AML-193 (cell line): ENCODE measurements at places on chromosomes 7 and 10.
A peak's percentile ranks its signal among the peaks of the same experiment; 100 is the strongest.

DNA sequence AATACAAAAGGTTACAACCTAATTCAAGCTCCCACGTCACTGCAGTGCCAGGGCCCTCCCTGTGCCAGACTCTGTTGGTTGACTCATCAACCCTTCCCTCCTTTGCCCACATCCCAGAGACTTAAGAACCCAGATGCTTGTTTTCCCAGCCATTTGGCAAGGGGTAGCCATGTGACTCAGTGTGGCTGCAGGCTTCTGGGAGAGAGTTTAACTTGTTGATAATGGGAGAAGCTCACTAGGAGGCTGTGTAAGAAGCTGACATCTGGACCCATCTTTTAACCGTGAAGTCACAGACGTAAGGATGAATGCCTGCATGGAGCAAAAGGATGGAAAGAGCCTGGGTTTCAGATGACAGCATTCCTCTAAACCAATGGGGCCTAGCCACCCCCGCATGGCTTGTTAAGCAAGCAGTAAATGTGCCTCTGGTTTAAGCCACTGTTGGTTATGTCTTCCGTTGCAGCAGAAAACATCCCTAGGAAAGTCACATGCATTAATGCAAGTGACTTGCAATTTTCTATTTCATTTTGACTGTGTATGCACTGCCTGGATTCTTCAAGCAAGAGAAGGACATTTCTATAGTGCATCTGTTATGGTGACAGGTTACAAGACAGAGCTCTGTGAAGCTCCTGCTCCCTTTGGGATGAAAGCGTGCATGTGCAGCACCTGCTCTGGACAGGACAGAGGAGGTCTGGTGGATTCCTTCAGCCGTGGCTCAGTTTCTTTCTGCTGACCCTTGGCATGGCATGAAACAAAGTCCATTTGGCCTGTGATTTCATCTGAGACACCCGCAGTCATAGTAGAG is 57.5 kb upstream of the CREB5 start:
- no peak for DNase-seq

DNA sequence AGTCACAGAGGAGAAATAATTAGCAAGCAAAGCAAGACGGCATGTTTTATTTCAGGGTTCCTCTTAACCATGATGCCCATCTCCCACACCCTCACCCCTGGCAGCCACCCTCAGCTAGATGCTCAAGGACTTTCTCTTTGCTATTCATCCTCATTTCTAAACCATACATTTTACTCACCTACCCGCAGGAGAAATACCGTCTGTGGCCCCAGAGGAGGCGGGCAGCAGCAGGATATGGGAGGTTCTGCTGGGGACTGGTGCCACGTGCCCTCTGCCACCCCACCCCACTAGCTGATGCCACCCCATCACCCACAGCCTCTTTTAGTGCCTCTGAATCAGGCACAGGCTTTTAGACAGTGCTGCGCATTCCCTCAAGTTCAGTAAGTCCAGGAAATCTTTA is 168.7 kb upstream of the ITGB1 start:
- DNase-seq = no peak

- DNase-seq = no peak
These were observed 68.0 kb upstream of the ZNF438 start for GRCh38 chr10:31099664-31100063.

DNA sequence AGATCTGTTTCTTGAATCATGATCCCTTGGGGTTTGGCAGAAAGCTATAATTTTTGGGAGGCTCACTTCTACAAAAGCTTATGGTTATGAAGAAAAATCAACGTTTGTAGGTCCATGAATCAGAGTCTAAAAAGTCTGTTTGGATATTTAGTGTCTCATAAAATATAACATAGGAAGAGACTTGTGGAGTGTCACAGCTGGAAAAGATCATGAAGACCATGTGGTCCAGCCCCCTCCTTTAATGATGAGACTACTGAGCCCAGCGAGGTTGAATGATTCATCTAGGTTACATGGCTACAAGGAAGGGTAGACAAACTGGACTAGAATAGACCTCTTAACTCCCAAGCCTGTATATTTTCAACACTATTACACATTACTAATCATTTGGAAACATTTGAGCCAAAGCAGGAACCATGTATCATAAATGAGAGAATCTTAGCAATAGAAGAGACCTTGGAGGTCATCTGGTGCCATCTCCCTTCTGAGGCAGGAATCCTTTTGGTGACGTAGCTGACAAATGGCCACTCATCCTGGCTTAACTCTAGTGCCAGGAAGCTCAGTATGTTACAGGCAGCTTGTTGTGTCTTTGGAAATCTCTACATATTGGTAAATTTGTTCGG is 152.5 kb downstream of the CREB5 start:
- no peak for DNase-seq

GRCh38 chr10:27457966-27458365 is 46.1 kb upstream of the RAB18 start:
- DNase-seq = peak; percentile 80

DNA sequence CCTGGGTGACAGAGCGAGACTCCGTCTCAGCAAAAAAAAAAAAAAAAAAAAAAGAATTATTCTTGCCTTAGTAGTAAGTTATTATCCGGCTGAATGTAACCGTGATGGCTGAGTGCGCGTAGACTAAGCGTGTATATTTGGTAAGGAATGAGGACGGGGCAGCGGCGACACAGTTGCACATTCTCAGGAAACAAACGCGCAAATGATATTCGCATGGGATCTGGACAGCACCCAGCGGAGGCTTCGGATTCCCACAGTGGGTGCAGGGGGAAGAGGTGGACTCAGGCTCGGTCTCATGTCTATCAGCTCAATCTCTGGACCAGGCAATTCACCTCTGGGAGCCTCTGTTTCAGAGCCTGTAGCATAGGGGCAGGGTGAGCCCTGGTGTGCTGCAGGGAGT is 29.1 kb downstream of the PAPOLB start:
- no peak for DNase-seq

- no peak for DNase-seq
These were observed 6.0 kb downstream of the SH3PXD2A start for GRCh38 chr10:103849212-103849877.

DNA sequence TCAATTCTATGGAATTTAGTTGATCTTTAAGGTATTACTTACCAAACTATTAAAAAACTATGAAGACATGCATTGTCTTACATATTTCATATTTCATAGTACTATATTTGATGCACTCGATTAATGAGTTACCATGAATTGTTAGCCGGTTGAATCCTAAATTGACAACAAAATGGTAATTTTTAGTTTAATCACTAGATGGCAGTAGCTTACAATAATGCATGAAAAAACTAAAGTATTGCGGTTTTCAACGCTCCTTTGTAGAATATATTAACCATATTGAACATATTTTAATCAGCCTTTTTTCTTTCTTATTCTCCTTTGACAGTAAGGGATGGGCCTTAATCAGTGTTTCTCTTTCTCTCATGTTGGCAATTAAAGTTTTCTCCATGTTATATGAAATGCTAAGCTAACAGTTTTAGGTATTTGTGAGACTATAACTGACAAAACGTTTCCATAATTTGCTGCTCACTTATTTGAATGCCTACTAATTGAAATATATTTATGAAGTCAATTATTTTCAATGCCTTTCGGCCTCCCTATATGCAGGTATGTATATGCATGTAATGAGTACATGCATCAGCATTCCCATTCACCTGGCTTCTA is 48.5 kb upstream of the ARL4A start:
- peak; percentile 49 for DNase-seq

DNA sequence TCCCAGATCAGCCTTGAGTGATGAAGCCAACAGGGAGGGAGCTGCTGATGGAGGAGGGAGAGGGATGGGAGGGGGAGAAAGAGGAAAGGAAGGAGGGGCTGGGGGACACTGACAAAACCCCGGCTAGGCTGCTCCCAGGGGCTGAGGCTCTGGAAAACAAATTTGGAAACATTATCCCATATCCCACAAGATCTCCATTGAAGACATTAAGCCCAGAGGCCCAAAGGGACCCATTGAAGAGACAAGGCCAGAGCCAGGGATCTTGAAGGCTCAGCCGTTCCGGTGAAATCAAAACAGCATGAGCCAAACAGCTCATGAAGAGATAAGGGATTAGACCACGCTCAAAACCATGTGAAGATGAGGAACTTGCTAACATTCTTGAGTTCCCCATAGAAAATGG is 184.3 kb upstream of the ITGB1 start:
- no peak for DNase-seq

DNA sequence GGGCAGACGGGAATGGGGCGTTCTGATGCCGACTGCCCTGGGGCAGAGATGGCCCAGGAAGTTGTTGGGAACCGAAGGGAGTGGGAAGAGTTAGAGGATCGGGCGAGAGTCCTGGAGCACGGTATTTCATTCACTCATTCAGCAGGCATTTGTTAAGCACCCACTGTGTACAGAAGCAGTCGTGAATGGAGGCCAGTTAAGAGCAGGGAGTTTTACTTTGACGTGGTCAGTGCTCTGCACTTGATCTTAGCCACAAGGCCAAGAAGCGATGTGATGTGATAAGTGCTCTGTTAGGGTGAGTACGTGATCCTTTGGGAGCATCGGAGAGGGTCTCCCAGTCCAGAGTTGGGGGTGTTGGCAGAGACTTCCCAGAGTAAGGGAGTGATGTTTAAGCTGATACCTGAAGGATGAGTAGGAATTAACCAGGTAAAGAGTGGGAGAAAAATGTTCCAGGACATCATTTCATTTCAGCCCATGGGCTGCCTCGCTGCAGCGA is 890 bp downstream of the ZFYVE27 start:
- DNase-seq = no peak

- DNase-seq = no peak
These were observed 317.1 kb upstream of the KLF6 start for GRCh38 chr10:4101918-4102654.

DNA sequence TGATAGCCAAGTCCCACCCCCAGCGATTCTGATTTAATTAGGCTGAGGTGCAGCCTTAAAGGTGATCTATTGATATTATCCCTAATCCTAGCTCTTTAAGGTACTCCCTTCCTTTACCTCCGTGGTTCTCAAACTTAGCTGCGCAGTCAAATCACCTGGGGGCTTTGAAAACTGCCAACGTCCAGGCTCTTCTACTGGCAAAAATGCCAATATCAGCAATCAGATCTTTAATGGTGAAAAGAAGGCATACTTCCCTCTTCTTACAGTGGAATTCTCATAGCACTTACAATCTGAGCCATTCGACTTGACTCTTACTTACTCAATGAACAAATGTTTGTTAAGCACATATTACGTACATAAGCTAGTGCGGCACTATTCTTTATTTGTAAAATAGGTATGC is 704 bp upstream of the SLC35B4 start:
- no peak for DNase-seq

DNA sequence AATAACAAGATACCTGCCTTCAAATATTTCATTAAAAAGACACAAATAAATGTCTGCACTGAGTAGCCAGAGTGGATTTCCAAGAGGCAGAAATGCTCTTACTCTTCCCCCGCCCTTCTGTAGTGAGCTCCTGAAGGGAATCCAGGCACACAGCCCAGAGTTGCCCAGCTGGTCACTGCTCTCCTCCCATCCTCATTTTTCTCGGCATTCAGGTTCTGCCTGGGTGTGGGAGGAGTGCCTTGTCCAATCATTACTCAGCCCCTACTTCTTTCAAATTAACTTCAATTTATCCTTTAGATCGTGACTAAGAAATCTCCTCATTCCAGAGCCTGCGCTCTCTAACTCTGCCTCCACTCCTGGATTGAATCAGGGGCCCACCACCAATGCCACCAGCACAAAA is 12.2 kb downstream of the CCDC6 start:
- no peak for DNase-seq

DNA sequence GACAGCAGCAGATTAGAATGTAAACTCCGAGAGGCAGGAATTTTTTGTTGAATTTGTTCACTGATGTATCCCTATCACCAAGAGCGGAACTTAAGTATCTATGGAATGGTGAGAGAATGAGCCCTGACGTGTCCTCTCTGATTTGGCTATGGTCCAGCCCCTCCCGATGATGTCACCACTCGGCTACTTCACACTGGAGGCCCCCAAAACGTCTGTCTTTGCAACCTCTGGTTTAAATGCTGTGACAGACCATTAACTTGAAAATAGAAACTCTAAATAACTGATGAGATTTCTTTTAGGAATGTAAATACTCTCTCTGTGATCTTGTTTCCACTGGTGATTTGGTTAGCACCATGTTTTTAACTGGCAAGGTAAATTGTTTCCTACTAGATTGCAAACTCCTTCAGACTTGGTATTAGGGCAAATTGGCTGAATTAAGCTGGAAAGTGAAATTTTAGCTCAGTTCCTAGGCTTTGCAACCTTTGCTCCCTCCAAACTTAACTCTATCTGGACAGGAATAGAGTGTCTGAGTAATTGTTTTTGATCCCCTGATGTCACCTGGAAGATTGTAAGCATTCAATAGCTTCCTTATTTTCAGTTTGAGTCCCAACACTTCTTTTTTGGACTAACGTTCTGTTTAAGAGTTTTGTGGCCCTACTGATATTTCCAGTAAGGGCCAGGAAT is 19.1 kb downstream of the SLC16A12 start:
- no peak for DNase-seq

DNA sequence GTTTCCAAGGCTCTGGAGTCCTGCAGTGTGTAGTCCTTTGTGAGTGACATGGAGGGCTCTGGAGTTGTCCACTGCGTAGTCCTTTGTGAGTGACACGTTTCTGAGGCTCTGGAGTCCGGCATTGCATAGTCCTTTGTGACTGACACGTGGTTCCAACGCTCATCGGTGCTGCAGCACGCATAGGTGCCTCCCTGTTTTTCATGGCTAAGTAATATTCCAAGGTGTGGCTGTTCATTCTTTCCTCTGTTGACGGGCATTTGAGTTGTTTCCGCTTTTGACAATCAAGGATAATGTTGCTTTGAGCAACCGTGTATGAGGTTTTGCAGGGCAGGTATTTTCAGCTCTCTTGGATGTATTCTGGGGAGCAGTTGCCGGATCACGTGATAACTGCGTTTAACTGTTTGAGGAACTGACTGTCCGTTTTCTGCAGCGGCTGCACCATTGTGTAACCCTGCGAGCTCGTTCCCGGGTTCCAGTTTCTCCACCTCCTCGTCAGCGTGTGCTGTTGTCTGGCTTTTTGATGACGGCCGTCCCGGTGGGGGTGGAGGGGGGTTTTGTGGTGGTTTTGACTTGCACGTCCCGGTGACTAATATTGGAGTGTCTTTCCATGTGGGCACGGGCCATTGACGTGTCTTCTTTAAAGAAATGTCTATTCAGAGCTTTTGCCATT is 21.1 kb downstream of the FAM20C start:
- DNase-seq = no peak

DNA sequence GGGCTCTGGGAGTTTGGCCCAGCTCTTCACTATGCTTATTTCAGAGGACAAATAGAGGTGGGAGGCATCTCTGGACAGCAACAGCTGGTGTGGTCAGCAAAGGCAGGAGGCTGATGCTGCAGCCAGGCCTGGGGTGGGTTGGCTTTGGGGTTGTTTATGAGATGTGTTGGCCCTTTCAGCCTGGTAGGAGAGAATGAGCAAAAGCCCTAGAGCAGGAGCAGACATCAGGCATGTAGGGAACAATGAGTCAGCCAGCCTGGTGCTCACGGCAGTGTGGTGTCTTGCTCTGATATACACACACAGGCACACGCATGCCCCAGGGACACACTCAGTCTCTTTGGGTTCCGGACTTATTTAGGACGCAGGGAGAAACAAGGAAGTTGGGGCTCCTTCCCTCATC is 157.1 kb downstream of the PRKCQ start:
- no peak for DNase-seq
